ENCODE measurements at places on chromosomes 7 and 10.

DNA sequence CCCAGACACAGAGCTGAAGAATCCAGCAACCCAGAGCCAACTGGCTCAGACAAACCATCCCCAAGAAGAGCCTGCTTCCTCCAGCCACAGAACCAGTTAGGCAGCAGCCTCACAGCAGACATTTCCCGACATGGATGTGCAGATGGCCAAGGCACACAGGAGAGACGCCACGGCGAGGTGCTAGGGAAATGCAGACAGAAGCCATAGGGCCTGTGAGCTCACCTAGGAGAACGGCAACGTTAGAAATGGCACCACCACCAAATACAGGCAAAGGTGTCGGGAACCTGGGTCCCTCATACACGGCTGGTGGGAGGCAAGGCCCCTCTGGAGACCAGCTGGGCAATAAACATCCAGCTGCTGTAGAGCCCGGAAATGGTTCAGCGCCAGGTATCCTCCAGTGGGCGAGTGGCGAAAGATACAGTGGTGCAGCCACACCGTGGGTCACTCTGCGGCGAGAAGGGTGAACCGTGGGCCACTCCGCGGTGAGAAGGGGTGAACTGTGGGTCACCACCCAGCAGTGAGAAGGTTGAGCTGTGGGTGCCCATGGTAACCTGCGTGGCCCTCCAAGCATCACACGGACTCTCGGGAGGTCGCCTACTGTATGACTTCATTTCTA lies 31.2 kb downstream of the JAKMIP3 start:
- no peak for DNase-seq

GRCh38 chr10:28008054-28008453 lies 9.2 kb upstream of the ODAD2 start:
- DNase-seq = no peak

DNA sequence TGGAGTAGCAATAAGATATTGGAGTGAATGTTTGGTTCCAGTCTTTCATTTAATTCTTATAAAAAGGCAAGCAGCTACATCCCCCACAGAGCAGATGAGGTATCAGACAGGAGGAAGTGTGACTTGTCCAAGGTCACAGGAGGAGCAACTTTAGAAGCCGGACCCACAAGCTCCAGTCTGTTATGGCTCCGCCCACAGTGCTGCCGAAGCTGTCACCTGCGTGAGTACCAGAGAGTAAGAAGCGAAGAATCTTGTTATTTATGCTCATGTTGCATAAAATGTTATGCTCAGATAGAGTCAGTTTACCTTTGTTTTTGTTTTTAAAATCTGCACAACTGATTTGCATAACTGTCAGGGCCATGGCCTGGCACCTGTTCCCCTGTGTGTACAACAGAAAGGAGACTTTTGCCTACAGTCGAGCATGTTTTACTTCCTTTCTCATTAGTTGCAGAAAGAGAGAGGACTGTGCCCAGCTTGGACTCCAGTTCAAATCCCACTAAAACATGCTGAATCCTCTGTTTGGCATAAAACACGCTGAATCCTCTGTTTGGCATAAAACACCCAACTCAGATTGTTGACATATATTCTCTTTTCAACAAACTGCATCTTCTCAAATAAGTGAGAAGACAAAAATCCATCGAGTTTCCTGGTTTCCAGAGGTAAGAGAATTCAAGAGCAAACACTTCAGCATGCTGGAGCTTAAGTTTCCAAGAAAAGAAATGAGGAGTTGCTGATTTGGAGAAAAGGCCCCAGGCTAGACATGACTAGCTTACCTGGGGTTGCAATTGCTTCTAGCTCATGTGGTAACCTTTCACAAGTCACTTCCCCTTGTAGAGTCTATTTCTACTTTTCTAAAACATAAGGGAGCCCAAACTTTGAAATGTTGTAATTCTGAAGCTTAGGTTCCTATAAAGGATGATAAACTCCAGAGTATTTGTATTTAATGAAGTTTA lies 409.8 kb upstream of the ZMIZ1 start:
- no peak for DNase-seq

DNA sequence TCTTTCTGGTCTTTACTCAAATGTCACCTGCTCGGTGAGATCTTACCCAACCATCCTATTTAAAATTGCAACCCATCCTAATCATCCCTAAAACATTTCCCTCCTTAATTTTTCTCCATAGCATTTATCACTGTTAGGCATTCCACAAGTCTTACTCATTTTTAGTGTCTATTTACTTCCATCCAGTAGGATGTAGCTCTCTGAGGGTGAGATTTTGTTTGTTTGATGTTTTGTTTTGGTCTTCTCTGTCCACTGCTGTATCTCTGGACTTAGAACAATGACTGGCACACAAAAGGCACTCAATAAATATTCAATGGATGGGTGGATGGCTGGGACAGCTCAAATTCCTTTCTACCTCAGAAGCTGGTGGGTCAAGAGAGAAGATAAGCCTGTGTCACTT lies 15.8 kb upstream of the DUSP5 start:
- DNase-seq = no peak

- DNase-seq = no peak
Measured at GRCh38 chr10:21372651-21373410, 152.7 kb downstream of the SKIDA1 start.

GRCh38 chr10:42960491-42960990 lies 116.3 kb upstream of the RET start:
- no peak for DNase-seq

DNA sequence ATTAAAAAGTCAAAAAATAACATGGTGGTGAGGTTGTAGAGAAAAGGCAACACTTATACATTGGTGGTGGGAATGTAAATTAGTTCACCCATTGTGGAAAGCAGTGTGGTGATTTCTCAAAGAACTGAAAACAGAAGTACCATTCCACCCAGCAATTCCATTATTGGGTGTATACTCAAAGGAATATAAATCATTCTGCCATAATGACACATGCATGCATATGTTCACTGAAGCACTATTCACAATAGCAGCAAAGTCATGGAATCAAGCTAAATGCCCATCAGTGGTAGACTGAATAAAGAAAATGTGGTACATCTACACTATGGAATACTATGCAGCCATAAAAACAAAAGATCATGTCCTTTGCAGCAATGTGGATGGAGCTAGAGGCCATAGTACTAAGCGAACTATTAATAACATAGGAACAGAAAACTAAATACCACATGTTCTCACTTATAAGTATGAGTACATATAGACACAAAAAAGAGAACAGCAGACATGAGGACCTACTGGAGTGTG lies 66.1 kb upstream of the MKLN1 start:
- no peak for DNase-seq

DNA sequence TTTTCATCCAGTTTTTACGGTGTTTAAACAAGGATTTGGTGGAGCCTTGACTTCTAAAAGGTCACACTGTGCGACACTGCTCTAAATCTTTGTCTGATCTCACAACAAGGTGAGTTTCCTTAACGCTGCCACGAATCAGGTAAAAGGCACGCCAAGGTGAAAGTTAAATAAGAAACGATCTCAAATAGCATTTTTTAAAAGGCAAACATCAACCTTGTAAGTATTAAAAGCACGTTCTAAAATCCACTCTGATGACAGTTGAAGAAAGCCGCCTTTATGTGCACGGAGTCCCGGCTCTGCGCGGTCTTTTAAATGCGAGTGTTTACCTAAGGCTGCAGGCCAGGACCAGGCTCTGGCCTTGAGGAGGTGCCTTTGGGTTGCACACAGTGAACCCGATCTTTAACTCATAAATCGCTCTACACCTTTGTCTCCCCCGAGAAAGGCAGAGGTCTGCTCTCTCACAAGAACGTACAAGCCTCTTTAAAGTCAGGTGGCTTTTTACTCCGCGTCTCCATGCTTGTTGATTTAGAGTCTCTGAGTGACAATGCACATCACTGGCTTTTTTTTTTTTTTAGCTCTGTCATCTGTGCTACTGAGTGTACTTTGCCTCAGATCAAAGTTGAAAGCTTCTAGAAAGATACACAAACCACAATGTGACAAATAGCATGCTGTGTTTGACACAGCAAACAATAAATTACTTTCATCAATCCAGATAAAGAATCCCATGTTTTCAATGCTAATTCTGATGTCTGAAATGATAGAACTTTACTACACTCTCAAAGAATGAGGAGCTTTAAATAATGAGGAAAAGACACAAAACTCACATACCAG lies 25.9 kb upstream of the RNF32 start:
- no peak for DNase-seq

- no peak for DNase-seq
Measured at GRCh38 chr7:71221549-71221948, 89.6 kb downstream of the GALNT17 start.

GRCh38 chr7:127968547-127968946 lies 62.7 kb downstream of the LRRC4 start:
- DNase-seq = no peak

DNA sequence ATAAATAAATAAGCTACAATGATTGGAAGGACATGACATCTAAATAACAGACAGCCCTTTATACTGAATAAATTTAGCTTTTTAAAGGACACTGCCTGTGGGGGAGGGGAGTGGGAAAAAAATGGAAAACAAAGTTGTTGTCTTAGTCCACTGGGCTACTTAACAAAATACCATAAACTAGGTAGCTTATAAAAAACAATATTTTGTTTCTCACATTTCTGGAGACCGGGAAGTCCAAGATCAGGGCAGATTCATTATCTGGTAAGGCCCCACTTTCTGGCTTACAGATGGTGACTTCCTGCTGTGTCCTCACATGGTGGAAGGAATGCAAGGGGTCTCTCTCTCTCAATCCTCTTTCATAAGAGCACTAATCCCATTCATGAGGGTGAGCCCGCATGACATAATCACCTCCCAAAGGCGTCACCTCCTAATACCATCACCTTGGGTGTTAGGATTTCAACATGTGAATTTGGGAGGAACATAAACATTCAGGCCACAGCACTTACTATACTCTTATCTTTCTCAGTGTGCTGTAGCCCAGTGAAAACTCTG lies 43.0 kb downstream of the DNAJC12 start:
- DNase-seq = no peak

GRCh38 chr10:62083412-62084267 lies 182.1 kb downstream of the ARID5B start:
- DNase-seq = peak; percentile 60
